ENCODE measurements at places on chromosomes 5 and 9.
A peak's percentile ranks its signal among the peaks of the same experiment; 100 is the strongest.

- DNase-seq = no peak
These were observed 10.9 kb upstream of the AFAP1L1 start for GRCh38 chr5:149260761-149261160.

DNA sequence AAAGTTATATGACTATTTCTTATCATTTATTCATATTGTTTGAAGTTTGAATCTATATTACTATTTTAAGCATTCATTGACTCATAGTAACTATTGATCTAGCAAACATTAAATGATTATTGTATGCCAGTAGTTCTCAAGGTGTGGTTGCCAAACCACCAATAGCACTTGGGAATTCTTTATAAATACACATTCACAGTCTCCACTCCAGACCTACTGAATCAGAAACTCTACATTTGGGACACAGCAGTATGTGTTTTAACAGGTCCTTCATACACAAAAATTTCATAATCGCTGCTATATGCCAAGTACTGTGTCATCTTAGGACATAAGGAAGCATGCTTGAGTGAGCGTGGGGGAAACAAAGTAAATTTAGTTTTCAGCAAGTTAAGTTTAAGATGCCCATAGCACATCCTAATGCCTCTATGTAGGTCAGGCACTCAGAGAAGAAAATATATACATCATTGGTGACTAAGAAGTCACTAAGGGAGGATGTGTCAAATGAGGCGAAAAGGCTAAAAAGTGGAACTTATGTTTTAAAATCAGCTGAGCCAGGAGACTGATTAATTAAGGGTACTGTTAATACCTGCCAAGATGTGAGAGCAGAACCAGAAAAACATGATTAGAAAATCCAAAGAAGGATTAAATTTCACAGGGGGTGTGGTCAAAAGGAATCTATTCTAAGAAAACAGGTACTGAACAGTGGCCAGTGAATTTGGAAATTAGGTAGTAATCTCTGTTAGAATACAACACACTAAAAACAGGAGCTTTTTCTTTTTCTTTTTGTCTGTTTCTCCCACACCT, 340.8 kb downstream of the HCN1 start:
- no peak for DNase-seq

GRCh38 chr9:4713849-4714248, 27.2 kb downstream of the AK3 start:
- DNase-seq = no peak

- DNase-seq = no peak
These were observed 249.6 kb downstream of the IRX1 start for GRCh38 chr5:3845230-3845629.

DNA sequence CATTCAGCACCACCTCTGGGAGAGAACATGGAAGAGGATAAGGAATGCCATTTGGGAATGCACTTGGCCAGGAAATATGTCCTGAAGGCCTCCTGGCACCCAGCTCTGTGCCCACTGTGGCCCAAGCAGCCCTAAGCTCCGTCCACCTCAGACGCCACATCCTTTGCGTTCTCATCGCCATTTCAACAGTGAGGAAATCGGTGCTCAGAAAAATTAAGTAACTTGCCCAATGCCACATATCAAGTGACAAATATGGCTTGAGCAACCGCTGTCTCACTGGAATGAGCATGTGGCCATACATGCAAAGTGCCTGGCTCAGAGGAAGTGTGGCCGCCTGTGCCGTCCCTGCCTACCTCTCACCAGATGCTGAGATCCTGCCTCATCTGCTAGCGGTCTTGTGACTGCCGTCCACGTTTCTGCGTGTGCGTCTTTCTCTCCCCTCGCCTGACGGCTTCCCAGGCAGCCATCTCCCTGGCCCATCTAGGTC, 984 bp upstream of the DOK3 start:
- no peak for DNase-seq

- DNase-seq = no peak
These were observed 78.4 kb upstream of the IL6ST start for GRCh38 chr5:56072863-56073766.

DNA sequence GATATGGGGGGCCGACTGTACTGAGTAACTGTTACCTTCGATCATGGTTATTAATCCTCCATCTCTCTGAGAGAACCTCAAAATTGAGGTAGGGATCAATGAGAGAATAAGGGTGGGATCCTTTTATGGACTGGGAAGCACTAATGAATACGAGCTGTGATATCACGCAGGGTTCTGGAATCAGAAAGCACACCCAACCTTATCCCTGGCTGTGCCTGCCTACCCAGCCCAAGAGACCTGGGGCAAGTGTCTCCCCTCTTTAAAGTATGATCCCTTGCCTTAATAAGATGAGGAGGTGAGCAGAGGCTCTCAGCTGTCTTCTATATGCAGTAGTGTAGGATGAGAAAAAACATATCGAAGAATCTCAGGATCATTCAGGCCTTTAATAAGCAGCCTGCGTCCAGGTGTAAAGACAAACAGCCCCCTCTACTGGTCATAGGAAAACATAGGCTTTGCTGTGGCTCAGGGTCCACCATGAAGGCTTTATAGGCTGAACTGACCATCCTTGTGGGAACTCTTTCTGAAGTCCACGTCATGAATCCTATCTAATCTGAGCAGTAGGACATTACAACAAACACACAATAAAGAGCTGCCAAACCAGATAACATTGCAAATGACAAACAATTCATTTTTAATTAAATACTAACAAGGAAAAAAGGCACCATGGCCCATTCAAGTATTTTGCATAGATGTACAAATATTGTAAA, 16.8 kb downstream of the NIPAL4 start:
- DNase-seq = peak; percentile 3

DNA sequence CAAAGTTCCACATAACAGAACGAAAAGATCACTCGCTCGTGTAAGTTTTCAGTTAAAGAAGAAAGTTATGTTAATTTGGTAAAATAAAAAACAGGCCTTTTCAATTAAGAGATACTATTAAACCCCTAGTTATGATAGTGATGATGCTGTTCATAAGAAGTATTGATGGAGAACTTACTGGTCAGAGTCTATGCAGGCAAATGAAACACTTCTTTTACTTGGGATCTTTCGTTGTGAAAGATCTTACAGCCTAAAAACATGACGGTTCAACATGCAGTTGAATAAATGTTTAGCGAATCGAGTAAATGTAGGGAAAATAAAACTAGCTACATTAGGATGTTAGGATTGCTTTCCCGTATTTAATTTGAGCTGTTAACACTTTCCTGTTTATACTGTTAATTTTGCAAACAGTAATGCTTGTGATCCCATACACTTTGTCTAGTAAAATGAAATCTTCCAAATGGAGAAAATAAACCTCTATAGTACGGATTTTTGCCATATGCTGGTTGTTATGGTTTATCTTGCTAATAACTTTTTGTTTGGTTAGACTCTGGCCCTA, 2.0 kb downstream of the RHOBTB3 start:
- no peak for DNase-seq

DNA sequence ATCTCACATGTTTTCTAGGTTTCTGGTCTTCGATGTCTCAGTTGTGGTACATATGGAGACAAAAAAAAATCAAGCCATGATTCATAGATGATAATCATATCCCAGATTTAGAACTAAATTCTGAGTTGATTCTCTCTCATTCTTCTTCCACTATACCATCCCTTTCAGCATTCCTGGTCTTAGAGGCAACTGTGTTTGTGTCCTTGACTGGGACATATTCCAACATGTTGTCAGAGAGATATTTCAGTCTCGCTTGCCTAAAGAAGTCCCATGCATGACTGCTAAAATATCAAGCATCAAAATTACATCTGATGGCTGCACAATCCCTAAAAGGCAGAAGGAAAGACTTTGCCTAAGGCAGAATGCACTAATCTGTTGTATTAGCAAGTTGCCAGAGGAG, 236.6 kb downstream of the PSAT1 start:
- DNase-seq = no peak

DNA sequence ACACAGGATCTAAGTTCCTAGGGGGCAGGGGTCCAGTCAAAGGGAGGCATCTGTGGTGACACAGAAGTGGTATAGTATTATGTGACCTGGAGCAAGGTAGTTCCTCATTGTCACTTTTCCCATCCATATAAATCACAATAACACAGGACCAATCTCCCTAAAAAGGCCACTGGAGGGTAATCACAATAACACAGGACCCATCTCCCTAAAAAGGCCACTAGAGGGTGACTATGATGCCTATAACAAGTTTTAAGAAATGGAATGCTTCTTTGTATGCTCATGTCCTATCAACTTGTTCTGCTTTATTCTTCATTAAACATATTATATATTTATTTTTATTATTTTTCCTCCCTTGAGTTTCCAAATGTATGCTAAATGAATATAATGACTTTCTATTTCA, 254.6 kb downstream of the ASTN2 start:
- no peak for DNase-seq

DNA sequence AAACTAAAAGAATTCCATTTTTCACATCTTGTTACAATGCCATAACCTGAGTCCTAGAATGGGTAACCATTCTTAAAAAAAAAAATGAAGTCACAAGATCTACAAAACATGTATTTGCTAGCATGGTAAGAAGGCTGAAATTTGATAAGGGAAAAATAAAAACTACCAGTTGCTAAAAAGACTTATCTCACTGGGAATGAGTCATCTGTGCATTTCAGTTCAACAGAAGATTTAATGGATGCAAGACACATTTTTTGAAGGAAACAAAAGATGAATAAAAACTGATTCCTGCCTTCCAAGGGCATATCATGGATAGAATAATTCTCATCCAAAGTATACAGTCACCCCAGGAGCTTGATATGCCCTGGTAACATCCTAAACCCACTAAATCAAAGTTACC, 47.2 kb downstream of the SGTB start:
- DNase-seq = no peak

DNA sequence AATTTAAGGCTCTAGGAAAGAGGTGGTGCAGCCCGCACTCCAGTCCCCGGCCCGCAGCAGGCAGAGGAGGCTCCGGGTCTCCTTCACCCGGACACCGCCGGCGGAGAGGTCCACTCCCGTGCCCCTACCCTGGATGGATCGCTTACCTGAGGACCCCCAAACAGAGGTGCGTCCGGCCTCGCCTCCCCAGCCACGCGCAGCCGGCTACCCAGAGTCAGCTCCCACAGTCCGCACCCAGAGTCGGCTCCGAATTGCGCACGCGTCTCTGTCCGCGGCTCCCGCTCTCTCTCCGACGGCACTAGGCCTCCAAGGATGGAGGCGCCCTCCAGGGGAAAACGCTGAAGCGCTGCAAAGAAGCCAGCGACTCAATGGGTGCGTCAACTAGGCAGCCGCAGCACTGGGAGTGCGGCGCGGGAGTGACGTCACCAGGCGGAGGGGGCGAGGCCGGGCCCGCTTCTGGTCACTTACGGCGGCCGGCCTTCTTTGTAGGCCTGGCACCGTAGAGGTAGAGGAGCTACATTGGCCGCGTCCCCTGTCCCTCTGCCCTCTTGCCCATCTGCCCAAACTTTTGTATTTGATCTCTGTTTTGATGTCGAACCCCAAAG, at the start of gene ELP1:
TSS of gene ELP1 (minus strand) at position 407 of the 605 bp plus-strand sequence. CDS start 2,978 bp downstream, outside the sequence.
- DNase-seq = peak; percentile 75

DNA sequence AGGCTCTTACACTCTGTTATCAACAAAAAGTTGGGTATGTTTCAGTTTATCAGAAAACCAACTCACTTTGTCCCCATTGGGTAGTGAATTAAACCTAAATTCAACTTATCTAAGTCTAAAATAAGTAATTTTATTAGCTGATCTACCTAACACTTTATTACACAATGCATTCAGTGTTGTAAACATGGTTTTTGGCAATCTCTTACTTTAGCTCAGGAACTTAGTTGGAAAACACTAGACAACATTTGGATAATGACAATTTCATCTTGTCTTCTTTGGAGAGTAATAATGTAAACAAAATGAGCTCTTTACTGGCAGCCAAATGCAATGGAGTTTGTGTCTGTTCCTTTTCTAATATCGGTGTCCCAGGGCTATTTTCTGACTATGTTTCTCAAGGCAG, 33.0 kb downstream of the FGF10 start:
- no peak for DNase-seq

DNA sequence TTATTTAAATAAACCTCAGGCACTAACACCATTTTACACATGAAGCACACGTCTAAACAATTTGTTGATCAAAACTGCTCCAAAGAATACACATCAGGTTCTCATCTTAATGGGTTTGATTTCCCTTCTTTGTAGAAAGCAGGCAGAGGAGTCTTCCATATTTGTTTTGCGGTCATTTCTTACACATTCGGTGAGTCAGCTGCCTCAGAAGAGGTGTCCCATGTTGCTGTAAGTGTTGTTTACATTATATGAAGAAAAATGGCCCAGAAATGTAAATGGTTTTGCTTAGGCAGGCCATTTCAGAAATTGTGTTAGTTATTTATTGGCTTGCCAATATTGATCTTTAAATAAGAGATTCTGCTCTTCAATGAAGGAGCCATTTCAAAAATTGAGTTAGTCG, 325.8 kb downstream of the TENT4A start:
- no peak for DNase-seq

GRCh38 chr5:157431544-157432200, 28.3 kb upstream of the NIPAL4 start:
- no peak for DNase-seq

GRCh38 chr5:98713027-98713426, 60.4 kb upstream of the RGMB start:
- no peak for DNase-seq

DNA sequence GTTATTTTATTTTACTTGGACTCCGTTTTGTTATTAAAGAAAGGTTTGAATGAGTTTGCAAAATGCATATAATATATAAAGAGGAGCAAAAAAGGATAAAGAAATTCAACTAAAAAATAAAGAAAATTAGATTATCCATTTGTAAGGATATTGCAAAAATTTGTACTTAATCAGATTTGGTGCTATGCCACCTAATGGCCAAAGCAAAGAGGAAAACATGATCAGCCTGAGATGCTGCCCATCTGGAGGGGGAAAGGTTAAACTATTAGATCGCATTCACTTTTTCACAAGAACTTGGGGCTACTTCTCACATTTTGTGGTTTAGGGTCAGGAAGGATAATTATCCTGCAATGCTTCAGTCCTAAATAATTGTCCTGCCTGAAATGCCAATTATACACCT, 350.6 kb downstream of the MLLT3 start:
- no peak for DNase-seq

DNA sequence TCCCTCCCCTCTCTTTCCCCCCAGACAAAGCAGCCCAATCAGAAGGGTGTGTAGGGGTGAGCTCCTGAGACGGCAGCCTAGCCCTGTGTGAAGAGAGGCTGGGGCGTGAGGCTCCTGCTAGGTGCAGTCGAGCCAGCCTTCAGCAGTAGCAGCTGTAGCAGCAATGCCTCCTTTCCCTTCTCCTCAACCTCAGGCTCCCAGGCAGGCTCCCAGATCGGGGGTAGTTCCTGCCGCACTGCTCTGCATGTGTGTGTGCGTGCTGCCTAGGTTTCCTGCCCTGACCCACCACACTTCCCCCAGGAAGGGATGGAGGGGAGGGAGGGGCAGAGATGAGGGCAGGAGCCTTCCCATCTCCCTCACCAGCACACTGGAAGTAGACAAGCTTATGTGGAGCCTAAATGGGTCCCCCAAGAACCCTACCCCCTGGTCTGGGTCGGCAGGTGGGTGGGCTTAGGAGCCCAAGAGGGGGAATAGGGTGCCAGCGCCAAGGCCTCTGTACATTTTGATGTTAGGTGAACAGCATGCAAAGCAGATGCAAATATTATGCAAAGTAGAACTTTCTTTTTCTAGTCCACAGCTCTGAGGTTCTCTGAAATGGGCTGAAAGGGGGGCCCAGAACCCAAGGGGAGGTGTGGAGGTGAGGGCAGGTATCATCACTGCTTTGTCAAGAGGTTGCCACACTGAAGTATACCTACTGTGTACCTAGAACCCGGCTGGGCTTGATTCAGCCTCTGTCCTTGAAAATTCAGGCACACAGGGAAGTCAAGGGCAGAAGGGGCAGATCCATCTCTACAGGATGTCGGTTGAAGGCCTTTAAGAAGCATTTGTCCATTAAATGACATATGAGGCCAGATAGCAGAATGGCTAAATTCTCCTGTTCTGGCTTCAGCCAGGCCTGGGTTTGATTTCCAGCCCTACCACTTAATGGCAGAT, 57.8 kb downstream of the CXXC5 start:
- DNase-seq = no peak
